Pancreas (tissue), 10 donors: ENCODE measurements at places on chromosomes 2 and 18. TPM values are rescaled to one million over a fixed set of nuclear protein-coding genes. Genes with fewer than 3 reads are reported as not detected.

Gene IL36G
- not detected for total RNA-seq

- DNase-seq = no peak
Measured at GRCh38 chr2:239791526-239792404, 233.4 kb downstream of the NDUFA10 start.

- no peak for DNase-seq
Measured at GRCh38 chr18:35619941-35620340, 38.4 kb downstream of the GALNT1 start.

Gene CREB1
- 20.0 TPM for total RNA-seq

GRCh38 chr2:185147361-185147760 lies 549.0 kb downstream of the ZNF804A start:
- no peak for DNase-seq

DNA sequence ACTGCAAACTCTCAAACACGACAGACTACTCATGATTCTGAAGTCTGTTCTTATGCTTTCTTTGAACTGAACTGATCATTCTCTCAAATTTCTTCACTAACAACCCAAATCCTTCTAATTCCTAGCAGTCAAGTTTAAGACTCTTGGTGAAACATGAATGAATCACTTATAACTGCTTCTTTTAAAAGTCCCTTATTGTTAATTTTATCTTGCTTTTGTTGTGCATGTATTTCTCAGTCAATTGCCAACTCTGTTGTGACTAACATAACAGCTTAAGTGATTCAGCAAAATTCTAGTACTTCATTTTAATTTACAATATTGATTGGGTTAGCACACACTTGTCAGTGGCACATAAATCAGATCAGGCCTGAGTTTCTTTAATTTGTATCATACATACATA lies 357.0 kb upstream of the FSIP2 start:
- DNase-seq = no peak

Gene SLC4A3
- total RNA-seq = 2.3 TPM

Gene GKN2
- not detected for total RNA-seq

DNA sequence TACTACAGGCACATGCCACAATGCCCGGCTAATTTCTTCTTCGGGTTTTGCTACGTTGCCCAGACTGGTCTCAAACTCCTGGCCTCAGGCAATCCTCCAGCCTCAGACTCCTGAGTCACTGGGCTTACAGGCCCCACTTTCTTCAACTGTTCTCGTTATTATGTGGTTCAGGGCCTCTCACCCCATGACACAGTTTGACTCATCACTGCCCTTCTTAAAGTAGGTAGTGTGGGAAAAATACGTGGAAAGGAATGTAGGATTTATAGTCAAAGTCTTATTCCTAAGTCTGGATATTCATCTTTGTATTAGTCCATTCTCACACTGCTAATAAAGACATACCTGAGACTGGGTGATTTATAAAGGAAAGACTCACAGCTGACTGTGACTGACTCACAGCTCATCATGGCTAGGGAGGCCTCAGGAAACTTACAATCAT lies 19.4 kb downstream of the CENPA start:
- DNase-seq = no peak

- DNase-seq = no peak
Measured at GRCh38 chr18:23281626-23282436, 146.5 kb downstream of the CABLES1 start.

GRCh38 chr2:144378551-144378950 lies 141.4 kb downstream of the ZEB2 start:
- no peak for DNase-seq

Gene SKA1
- 0.40 TPM for total RNA-seq

DNA sequence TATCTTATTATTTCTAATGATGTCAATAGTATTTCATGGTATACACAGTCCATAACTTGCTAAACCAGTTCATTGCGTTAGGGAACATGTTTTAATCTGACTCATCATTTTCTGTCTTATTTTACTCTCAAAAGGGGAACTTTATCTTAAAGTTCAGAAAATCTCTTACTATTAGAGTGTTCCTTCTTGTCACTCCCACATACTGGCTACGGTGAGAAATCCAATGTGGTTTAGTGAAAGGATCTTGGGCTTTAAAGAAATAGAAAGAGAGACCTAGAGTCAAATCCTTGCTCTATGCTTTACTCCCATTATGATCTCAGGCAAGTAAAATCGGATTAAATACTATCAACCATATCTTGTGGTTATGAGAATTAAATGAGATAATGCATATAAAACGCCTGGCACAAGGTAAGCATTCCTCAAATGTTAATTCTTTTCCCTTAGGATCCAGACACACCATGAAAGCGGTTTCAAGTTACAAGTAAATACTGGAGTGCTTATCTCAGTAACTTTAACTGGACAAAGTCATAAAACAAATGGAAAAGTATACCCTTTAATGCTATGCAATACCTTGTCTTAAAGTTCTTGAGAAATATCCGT lies 576.0 kb downstream of the ARHGAP15 start:
- DNase-seq = no peak

DNA sequence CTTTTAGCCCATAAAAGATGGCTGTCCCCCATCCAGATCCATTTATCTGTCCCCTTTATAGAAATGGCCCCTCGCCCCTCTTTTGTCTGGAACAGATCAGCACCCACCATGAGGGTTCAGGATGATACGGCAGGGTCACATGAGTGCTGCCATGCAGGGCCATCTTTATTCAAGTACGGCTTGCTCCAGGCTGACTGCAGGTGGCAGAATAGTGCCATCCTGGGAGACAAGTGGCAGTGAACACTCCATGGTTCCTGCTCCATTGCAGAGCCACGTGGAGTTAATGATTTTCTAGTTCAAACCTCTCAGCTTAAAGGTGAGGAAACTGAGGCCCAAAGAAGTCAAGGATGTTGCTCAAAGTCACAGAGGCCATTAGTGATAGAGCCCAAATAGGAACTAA lies 180.6 kb downstream of the CLIP4 start:
- DNase-seq = no peak

- DNase-seq = no peak
Measured at GRCh38 chr2:69801745-69802290, 27.6 kb upstream of the GMCL1 start.

- DNase-seq = no peak
Measured at GRCh38 chr2:31383471-31384153, 30.9 kb downstream of the XDH start.

Gene HEATR5B
- 12.1 TPM for total RNA-seq

DNA sequence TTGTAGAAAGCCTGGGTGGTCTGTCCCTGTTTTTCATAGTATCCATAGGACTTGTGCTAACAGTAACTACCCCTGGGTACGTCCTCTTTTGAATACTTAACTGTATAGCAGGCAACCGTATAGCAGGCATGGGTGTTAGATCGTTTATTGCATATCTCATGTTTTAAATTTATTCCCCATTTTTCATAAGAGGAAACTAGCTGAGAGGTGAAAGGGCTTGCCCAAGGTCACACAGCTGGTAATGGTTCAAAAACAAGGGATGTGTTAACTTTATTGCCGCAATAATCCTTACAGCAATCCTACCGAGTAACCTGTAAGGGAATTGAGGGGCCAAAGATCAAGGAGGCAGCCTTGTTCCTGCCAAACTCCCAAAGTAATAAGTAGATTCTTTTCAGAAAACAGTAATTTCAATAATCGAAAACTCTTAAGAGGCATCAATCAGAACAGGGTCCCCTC lies 990 bp upstream of the MGAT4A start:
- DNase-seq = no peak

Gene KCNK3
- total RNA-seq = 29.2 TPM

- DNase-seq = no peak
Measured at GRCh38 chr18:72830109-72830508, 37.7 kb downstream of the NETO1 start.

DNA sequence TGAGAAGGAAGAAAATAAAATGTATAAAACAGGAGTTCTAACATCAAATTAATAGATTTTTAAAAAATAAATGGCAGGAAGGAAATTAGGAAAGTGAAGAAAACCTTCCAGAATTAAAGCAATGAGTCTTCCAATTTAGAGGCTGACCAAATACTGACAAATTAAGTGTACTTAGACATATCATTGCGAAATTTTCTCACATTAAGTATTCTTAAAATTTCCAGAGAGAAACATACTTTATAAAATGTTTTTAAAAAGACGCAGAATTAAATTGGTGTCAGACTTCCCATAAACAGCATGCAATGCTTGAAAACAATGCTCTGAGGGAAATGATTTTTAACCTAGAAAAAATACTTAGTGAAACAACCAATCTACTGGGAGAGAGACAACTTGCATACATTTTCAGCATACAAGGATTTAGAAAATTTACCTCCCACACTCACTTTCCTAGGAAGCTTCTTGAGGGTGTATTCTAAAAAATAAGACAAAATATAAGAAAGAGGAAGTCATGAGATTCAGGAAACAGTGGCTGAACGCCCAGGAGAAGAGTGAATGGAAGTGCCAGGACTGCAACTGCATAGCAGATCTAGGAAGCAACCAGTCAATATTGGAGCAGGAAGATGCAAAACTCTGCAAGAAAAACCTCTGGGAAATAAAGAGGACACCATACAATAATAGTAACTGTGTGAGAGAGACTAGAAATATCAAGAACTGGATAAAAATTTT lies 339.9 kb downstream of the ADCYAP1 start:
- no peak for DNase-seq

DNA sequence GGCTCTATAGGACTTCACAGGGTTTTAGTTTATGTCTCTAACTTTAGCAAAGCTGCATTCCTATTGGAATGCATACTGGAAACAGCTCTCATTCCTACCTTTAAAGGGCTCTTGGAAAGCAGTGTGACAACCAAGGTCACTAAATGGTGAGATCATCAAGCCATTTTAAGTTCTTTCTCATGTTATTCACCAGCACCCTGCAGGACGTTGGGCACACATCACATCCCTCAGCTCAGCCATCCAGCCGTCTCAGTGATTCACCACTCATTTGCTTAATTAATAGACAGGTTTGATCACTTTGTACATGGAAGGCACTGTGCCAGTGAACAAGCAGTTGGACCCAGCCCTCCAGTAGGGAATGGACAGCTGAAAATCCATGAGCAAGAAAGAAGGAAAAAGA lies 32.2 kb upstream of the RBM44 start:
- no peak for DNase-seq

Gene CPO
- total RNA-seq = 0.14 TPM

GRCh38 chr2:83615511-83615910 lies 843.6 kb downstream of the SUCLG1 start:
- DNase-seq = no peak

DNA sequence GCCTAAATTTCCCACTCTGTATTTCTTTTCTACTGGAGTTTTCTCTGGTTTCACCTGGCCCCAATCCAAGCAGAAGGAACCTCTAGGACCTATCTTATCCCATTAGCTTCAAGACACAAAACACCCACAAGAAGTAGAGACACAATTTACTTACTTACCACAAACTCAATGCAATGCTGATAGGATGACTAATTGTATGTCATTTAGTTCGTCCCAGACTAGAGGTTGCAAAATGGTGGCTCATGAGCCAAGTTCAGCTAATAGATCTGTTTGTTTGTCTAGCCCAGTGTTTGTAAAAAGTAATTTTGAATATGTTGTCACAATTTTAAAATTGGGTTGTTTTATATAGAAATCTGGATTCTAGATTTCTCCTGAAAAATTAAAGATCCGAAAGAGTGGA lies 34.7 kb upstream of the ZSWIM2 start:
- no peak for DNase-seq

GRCh38 chr2:72193723-72194122 lies 46.1 kb upstream of the CYP26B1 start:
- DNase-seq = no peak

GRCh38 chr2:5561006-5561405 lies 131.2 kb upstream of the SOX11 start:
- DNase-seq = no peak

DNA sequence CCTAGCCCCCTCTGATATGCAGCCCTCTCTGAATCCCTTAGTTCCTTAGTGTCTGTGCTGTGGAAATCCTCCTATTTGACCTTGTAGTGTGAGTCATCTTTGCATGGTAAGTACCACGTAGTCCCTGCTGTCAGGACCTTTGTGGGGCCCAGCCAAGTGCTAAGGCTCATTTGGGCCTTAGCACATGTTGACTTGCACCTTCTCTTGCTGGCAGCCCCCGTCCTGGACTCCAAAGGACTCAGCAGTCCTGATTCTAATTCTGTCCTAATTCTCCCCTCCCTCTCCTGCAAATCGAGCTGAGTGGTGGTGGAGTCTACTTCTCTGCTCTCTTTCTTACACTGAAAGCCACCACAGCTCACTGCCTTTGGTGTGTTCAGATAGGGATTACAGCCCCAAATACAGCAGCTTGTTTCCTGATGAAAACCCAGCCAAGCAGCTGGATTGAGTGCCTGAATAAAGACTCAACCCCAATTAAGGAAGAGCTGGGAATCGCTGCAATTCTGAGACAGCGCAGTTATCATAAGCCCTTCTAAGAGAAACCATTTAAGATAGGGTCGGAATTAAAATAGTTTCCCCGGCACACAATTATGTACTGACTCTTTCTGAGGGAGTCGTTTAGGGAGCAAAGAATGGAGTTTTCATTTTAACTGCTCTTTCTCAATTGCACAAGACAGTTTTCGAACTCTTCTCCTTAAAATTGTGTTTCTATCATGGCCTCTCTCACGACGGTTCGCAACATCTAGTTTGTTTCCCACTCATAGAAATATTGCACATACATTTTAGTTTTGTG lies 215.6 kb upstream of the TNP1 start:
- no peak for DNase-seq

GRCh38 chr18:39421276-39421675 lies 1855.7 kb upstream of the CELF4 start:
- DNase-seq = no peak

DNA sequence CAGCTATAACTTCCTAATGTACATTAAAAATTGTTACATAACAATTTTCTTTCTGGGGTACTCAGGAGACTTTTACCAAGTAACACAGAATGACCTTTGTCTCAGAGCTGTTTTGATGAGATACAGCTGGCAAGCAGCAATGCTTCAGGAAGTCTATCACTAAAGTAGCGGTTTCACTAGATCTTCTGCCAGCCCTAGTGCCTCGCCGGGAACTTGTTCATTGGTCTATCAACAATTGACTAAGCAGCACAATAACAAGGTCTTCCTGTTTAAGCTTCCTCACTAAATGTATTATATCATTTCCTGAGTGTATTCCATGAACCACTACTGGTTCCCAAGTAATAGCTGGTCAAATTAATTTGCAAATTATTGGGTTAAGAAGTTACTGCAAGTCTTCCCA lies 69.2 kb downstream of the TRIP12 start:
- DNase-seq = no peak

GRCh38 chr2:178193823-178194599 lies at the start of gene OSBPL6:
Gene OSBPL6, plus strand, starts transcription at chr2:178194512. Its CDS starts 111,673 bp downstream, at chr2:178306185.
- DNase-seq = peak; percentile 80

Gene ALLC
- not detected for total RNA-seq

DNA sequence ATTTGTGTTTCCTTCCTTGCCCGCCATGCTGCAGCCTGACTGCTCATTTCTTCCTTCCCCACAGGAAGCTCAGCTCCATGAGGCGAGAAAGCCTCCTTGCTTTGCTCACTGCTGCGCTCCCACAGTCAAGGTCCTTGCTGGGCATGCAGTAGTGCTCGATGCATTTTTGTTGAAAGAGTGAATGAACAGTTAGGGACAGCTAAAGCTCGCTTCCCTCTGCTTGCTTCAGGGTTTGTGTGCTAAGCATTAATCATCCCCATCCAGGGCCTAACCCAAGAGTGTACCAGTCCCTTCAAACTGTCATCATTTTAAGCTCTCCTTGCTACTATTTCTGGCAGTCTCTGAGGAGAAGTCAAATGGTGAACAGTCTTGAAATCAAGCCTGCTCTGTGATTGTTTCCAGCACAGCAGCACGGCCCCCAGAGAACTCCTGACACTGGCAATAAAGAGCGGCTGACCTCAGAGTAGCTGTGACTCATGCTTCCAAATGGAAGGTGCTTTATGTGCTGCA lies 171.7 kb upstream of the SOX11 start:
- DNase-seq = no peak
